ENCODE measurements at places on chromosomes 1 and 21.

- ATAC-seq: no peak
Measured at GRCh38 chr1:54579337-54579781, 31.3 kb downstream of the ACOT11 start.

DNA sequence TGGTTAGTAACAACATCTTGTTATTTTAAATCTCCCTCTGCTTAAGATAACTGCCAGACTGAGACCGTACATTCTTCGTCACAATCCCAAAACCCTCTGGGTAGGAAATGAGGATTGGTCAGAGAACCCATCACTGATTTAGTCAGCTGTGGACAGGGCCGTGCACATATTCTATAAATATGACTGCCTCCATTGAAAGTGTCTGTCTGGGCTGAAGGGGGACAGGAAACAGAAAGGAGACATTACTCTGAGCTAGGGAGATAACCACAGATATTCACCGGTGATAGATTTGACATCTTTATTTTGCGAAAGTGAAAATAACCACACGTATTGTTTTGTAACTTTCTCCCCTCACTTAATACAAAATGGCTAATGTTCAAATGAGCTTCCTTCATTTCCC lies 36.9 kb upstream of the ST6GALNAC5 start:
- ATAC-seq: no peak

DNA sequence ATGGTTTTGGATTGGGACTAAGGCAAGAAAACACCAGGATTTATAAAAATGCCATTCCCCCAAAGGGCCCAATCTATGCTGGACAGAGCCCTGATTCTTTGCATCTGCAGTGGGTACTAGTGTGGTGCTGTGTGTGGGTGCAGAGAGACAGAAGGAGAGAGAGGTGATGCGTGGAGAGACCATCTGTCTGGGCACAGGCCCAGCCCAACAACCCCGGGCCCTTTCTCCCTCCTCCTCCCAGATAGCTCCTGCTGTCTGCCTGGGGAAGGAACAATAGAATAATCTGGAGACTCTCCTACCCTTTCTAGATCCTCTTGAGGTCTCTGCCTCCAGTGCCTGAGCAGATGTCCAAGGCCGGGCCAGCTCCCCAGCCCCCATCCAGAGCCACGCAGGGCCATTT lies 15.1 kb downstream of the KIAA1614 start:
- ATAC-seq: no peak

GRCh38 chr1:37994886-37995566 lies 5.2 kb upstream of the SF3A3 start:
- peak; percentile 7 for ATAC-seq

GRCh38 chr1:219564109-219564508 lies 48.8 kb downstream of the ZC3H11B start:
- ATAC-seq: no peak

- no peak for ATAC-seq
Measured at GRCh38 chr1:236753516-236753915, 41.6 kb upstream of the MTR start.

GRCh38 chr1:204151552-204152309 lies at the start of gene ETNK2:
Gene ETNK2, minus strand, starts transcription at chr1:204152044. Its CDS starts 192 bp downstream, at chr1:204151852.
- peak; percentile 59 for ATAC-seq

GRCh38 chr1:27513958-27514357 lies 24.0 kb upstream of the WASF2 start:
- ATAC-seq: no peak

DNA sequence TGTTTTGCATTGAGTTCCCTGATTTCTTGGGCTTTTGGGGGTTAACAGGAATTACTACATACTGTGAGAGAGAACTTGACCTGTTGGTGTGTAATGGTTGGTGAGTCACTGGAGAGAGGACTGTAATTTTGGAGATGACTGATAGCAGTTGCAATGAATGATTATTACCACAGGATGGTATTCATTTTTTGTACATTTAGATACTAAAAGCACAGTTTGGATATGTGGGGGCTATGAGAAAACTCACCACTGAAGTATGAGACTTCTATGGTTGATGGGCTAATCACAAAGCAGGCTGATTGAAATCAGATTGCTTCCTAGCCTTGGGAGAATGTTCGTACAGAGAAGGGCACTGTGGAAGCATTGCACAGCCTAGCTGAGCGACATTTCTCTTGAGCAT lies 1571.3 kb upstream of the PRMT6 start:
- no peak for ATAC-seq

GRCh38 chr1:52455686-52456085 lies 51.3 kb downstream of the PRPF38A start:
- ATAC-seq: no peak

DNA sequence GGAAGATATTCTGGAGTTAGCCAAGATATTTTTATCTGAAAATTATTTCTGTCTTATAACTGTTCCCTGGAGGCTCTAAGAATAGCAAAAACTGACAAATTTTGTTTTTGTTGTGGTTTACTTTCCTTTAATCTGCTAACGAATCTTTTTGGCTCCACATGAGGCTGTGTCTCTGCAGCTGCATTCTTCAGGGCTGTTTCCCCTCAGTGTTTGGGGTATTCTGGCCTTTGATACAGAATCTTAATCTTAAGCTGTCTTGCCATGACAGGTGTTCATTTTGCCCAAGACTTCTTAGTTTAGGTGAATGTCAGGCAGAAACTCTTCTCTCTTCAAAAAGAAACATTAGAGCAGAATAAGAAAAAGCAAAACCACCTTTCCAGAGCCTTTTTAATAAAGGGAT lies 83.8 kb downstream of the GABPA start:
- no peak for ATAC-seq

- ATAC-seq: no peak
Measured at GRCh38 chr1:7008331-7008730, 223.1 kb downstream of the CAMTA1 start.

DNA sequence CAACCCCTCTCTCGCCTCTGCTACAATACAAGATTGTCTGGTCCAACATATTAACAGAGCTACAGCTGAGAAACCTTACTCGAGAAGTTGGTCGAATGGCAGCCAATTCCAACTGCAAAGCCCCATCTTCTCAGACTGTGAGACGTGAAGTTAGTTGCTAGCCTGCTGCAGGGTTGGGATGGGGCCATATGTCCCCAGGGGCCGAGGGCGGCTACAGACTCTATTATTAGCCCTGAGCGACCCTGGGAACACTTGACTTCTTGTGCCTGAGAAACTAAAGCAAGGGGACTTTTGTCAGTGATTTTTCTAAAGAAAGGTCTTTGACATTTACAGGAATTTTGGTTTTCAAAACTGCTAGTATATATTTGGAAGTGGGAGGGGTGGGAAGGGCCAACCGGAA lies 13.7 kb downstream of the NCF2 start:
- ATAC-seq: no peak

DNA sequence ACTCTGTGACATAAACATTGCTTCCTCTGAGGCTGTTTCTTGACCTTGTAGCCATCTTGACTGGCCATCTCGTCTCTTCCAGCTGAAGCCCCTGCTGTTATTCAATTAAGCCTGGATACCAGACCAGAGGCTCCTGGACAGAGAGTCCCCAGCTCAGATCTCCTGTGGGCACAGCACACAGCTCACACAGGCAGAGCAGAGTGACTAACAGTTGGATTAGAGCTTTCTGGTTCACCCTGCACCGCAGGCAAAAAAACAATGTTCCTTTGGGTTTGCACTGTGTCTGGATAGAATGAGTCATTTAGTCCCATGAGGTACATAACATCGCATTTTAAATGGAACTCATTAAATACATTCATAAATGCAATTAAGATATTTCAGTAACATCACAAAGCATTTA lies 33.4 kb upstream of the USH2A start:
- no peak for ATAC-seq

DNA sequence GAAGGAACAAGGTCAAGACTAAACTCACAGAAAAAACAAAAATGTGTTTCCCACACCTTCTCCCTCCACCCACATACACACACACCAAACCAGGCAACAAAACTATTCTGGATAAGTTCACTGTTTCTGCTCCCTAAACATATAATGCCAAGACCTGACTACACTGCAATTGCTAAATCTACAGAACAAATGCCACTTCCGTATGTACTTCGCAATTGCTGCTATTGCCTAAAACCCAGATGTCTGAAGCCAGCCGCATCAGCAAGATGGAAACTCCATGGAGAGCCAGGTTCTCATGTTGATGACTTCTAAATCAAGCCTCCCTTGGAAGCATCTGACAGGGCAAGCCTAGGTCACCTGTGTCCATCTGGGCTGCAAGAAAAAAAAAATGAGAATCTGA lies 8.3 kb upstream of the AIM2 start:
- no peak for ATAC-seq

DNA sequence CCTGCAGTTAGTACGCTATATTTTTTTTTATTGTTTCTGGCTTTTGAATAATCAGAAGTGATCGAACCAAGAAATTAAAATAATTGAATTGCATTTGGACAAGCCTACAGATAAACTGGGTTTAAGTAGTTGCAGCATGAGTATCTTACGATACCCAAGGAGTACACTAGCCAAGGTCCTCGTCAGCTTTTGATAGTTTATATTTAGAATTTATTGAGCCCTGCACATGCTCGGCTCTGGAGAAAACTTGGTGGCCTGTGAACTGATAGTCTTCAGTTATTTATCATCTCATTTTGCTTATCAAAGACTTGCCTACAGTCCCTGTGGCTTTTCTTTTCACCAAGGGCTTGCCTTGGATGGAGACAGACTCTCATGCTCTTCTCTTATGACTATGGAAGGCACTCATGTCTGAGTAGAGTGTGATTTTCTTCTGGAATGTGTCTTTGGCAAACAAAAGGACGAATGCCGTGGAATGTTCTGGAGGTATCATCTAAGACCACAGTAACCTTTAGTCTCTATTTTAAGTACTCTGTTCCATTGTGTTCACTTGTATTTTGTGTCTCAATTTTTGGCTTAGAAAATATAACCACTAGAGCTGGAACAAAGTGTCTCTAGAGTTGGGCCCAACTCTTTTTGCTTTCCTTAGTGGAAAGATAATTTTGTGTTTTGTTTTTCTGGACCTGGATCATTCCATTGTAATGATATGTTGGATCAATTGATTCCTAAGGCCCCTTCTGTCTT lies 35.9 kb downstream of the BCL9 start:
- ATAC-seq: no peak

GRCh38 chr1:36390411-36390810 lies 4.7 kb upstream of the STK40 start:
- no peak for ATAC-seq

DNA sequence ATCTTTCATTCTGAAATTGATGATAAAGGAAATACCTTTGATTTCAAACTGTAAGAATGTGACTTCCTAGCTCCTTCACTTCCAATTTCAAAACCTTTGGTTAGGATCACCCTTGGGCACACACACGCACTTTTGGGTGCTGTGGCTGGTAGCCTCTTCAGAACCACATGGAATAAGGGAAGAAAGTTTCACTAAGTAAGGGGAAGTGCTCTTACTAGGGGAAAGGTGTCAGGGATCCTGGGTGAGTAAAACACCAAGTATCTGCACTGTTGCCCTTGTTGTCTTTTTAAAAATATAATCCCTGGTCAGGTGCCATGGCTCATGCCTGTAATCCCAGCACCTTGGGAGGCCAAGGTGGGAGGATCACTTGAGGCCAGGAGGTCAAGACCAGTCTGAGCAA lies 132.4 kb downstream of the SDCCAG8 start:
- no peak for ATAC-seq

GRCh38 chr1:31064111-31064717 lies 1.3 kb downstream of the PUM1 start:
- no peak for ATAC-seq

- ATAC-seq: peak; percentile 62
Measured at GRCh38 chr1:66396212-66396890, 137.6 kb upstream of the SGIP1 start.

All from activated CD4-positive, CD25-positive, alpha-beta regulatory T cell treated with anti-CD3 and anti-CD28 coated beads, Interleukin-2, amount 50 U/mL, for 24 hours (primary cell).